Heart left ventricle (tissue), 16 donors: ENCODE measurements at places on chromosomes 1 and 21.

- no peaks in the 10 kb centered on the region for H3K27me3 ChIP-seq
- peak; percentile 75 for DNase-seq
- H3K27ac ChIP-seq = peak overlapping the region; percentile 83
- H3K4me1 ChIP-seq = peaks cover 41% of the 10 kb centered on the region
- H3K4me3 ChIP-seq = no peak overlapping the region
These were observed 94.3 kb downstream of the PSMG1 start for GRCh38 chr21:39088831-39089380.

DNA sequence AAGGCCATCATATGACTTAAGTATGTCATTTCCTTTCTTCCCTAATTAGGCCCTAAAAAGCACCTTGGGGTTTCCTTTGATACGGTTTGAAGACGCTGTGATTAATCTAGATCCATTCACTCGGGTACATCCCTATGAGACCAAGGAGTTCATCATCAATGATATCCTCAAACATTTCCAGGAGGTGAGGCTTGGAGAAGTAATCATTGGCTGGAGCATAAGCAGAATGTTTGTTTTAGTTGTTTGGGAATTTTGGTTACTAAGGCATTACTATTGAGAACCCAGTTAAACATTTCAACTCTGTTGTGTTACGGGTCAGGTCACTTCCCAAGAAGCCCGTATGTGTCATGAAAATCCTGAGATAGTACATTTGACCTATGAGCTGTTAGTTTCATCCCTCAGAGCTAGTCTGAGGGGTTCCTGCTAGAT is 185.2 kb downstream of the VPS13D start:
- H3K27ac ChIP-seq = no peak overlapping the region
- H3K27me3 ChIP-seq = no peaks in the 10 kb centered on the region
- H3K4me3 ChIP-seq = no peak overlapping the region
- no peak for DNase-seq
- no peaks in the 10 kb centered on the region for H3K4me1 ChIP-seq
- H3K36me3 ChIP-seq = peaks cover 79% of the 10 kb centered on the region

DNA sequence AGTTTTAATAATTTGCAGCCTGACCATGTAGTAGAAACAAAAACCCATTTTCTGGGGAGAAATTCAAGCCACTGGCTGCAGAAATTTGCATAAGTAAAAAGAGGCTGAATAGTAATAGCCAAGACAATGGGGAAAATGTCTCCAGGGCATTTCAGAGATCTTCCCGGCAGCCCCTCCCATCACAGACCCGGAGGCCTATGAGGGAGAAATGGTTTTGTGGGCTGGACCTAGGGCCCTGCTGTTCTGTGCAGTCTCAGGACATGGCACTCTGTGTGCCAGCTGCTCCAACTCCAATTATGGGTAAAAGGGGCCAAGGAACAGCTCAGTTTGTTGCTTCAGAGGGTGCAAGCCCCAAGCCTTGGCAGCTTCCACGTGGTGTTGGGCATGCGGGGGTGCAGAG is 39.7 kb upstream of the FNBP1L start:
- no peaks in the 10 kb centered on the region for H3K4me1 ChIP-seq
- no peak overlapping the region for H3K27ac ChIP-seq
- DNase-seq = no peak
- H3K4me3 ChIP-seq = no peak overlapping the region

GRCh38 chr1:6030132-6030531 is 15.6 kb upstream of the KCNAB2 start:
- H3K4me1 ChIP-seq = peaks cover 44% of the 10 kb centered on the region
- H3K27me3 ChIP-seq = peaks cover 3% of the 10 kb centered on the region
- H3K36me3 ChIP-seq = no peaks in the 10 kb centered on the region
- no peak for DNase-seq
- H3K27ac ChIP-seq = no peak overlapping the region
- no peak overlapping the region for H3K4me3 ChIP-seq

DNA sequence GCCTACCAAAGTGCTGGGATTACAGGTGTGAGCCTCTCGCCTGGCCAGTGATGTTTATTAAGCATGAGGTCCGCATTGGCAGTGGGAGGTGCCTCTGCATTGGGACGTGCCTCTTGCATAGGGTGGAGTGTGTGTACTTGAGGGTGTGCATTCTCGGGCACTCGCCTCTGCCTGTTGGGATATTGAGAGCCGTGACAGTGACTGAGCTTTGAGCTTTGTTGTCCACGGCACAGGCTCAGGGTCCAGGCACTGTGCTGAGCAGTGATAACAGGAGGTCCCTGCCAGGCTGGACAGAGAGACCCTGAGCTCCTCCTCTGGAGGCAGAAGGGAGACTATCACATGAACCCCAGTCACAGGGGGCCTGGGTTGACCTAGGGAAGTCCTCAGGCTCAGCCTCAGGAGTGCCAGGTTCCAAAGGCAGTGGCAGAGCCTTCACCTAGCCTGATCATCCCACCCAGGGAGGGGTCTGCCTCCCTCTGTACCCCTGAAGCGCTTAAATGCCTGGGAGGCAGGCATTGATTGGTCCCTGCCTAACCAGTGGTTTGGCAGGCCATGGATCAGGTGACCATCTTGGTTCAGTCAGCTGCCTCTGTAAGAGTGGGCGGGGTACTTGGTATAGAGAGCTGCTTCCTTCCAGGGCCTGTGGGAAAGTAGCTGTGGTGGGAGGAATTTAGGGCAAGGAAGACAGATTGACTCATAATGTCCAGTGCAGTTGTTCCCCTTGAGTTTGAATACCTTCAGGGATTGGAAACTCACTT is 213.8 kb upstream of the TMEM51 start:
- peak overlapping the region; percentile 58 for H3K27ac ChIP-seq
- H3K4me3 ChIP-seq = no peak overlapping the region
- peak; percentile 29 for DNase-seq
- no peaks in the 10 kb centered on the region for H3K27me3 ChIP-seq

- H3K27me3 ChIP-seq = no peaks in the 10 kb centered on the region
- H3K4me3 ChIP-seq = no peak overlapping the region
- no peak for DNase-seq
- no peaks in the 10 kb centered on the region for H3K36me3 ChIP-seq
These were observed 168.8 kb downstream of the ZSCAN20 start for GRCh38 chr1:33641104-33641830.

DNA sequence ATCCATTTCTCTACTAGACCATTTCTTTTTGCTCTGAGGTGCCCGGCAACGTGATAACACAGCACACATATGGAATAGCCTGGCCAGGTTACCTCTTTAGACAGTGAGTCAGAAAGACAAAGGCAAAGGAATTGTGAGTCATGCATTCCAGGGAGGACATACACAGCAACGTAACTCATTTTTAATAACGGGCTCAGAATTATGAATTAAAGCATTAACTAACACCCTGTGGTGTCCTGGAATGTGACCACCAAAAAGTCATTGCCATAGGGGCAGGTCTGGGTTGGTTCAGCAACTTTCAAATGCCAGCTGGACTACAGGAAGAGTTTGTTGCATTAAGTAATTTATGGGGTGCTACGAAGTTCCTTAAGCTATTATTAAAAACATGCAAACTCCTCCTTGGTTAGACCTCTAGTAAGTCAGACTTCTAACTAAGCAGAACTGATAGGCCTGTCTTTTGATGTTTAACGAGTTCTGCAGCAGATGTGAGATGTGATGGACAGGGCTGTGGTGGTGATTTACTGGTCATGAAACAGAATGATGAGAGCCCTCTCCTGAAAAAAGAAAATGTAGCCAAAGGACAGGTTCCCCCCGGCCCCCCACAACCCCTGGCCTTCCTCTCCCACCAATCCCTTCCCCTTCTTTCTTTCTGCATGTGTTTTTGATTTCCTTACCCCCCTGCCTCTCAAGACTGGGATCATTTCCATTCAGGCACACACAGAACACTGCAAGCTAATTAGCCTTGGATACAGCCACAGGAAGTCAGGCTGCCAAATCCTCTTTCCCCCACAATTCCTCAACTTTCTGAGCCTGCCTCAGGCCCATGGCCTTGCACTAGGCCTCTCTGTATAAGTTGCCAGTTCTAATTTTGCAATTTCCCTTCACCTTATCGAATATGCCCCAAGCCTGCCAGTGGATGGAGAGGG is 88.9 kb upstream of the HAO2 start:
- no peak overlapping the region for H3K4me3 ChIP-seq
- no peaks in the 10 kb centered on the region for H3K27me3 ChIP-seq
- no peaks in the 10 kb centered on the region for H3K4me1 ChIP-seq

DNA sequence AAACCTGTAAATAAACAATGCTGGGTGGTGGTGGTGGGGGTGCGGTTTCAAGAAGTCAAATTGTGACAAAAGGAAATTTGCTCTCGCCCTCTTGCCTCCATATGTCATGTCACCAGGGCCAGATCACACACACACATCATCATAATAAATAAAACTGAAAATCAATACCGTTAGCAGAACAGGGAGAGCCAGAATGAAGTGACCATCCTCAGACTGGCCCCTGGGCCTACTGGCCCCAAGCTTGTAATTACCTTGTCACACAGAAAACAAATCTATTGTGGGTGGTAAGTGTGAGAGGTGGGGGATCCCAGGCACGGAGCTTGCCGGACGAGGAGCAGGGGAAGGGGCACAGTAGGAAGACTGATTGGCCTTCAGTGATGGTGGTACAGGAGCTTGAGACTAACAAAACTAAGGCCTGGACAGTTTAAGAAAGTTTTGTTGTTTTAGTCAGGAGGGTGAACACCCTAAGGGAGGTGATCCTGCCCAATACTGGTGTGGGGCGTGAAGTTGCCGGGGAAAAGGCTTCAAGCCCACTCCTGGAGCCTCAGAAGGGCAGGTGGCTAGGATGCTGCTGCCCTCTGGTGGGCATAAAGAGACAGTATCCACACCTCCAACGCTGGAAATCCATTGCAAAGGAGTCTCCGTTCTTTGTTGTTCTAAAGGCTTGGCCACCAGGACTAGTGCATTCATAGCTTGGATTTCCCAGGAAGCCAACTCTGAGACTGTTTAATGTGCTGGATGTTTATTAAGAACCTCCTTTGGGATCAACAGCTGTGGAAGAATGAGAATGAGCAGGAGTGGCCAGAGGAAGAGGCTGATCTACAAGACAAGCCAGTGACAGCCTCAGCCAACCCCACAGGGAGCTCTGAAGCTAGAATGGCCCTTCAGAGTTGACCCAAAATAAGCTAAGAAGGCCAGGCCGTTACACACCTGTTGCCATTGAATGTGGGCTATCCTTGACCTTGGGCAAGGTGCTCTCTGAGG is 8.1 kb upstream of the C1orf216 start:
- no peak overlapping the region for H3K4me3 ChIP-seq
- H3K4me1 ChIP-seq = no peaks in the 10 kb centered on the region
- peak; percentile 36 for DNase-seq
- no peaks in the 10 kb centered on the region for H3K27me3 ChIP-seq
- no peaks in the 10 kb centered on the region for H3K36me3 ChIP-seq

- peaks cover 5% of the 10 kb centered on the region for H3K4me1 ChIP-seq
- no peaks in the 10 kb centered on the region for H3K36me3 ChIP-seq
- H3K27ac ChIP-seq = no peak overlapping the region
These were observed 150.7 kb downstream of the PATJ start for GRCh38 chr1:61892977-61893376.

- H3K4me1 ChIP-seq = no peaks in the 10 kb centered on the region
- no peak overlapping the region for H3K27ac ChIP-seq
- no peak overlapping the region for H3K4me3 ChIP-seq
- DNase-seq = no peak
- H3K27me3 ChIP-seq = no peaks in the 10 kb centered on the region
These were observed 40.6 kb upstream of the CD46 start for GRCh38 chr1:207711285-207711684.

- no peak overlapping the region for H3K4me3 ChIP-seq
- no peak for DNase-seq
- H3K27me3 ChIP-seq = no peaks in the 10 kb centered on the region
- H3K27ac ChIP-seq = no peak overlapping the region
- H3K4me1 ChIP-seq = peaks cover 10% of the 10 kb centered on the region
These were observed 3.6 kb downstream of the KCNQ4 start for GRCh38 chr1:40786995-40787705.

DNA sequence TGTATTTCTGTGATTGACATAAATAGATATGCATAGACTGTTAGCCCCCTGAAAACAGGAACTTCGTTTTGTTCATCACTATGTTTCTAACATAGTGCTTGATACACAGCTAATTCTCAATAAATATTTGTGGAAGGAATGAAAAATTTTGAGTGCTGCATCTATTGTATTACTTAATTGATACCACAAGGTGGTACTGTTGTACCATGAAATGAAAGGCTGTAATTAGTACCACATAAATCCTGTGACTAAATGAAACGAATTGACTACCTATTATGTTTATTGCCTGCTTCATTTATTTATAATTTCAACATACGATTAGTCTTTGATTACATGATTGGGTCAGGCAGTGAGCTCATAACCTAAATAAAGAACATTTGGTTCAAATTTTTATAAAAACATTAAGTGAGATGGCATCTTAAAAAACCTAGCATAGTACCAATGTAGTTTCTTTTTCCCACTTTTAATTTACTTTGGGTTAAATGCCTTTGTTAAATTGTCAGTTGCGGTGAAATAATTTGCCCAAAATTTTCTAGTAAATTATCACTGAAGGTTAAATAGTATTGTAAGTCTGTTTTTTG is 15.0 kb upstream of the TGFB2 start:
- H3K4me3 ChIP-seq = no peak overlapping the region
- peaks cover 4% of the 10 kb centered on the region for H3K4me1 ChIP-seq
- no peaks in the 10 kb centered on the region for H3K36me3 ChIP-seq
- no peak overlapping the region for H3K27ac ChIP-seq
- no peaks in the 10 kb centered on the region for H3K27me3 ChIP-seq
- DNase-seq = no peak

GRCh38 chr1:41546833-41547135 is 62.3 kb upstream of the EDN2 start:
- H3K4me3 ChIP-seq = no peak overlapping the region
- no peak overlapping the region for H3K27ac ChIP-seq
- H3K36me3 ChIP-seq = no peaks in the 10 kb centered on the region
- DNase-seq = no peak
- H3K27me3 ChIP-seq = no peaks in the 10 kb centered on the region

DNA sequence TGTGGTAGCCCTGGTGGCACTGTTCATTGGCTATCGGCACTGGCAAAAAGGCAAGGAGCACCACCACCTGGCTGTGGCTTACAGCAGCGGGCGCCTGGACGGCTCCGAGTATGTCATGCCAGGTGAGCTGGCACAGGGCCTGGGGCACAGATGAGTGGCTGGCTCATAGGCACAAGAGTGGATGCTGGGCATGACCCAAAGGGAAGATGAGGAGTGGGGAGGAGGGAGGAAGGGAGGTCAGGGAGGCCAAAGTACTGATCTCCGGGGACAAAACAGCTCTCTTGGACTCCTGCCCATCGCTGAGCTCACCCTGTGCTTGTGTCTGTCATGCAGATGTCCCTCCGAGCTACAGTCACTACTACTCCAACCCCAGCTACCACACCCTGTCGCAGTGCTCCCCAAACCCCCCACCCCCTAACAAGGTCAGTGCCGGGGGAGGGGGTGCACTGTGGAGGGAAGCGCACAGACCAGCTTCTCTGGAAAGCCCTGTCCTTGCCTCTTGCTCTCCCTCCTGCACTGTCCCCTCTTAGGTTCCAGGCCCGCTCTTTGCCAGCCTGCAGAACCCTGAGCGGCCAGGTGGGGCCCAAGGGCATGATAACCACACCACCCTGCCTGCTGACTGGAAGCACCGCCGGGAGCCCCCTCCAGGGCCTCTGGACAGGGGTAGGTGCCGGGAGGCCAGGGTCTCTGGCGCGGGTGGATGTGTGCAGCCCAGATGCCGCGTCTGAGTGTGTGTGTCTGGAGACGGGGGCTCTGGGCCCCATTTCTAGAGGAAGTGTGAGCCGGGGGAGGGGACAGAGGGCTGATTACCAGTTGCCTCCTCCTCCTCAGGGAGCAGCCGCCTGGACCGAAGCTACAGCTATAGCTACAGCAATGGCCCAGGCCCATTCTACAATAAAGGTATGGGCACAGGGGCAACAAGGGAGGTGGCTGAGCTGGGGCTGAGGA is 7.3 kb upstream of the LRRC71 start:
- DNase-seq = no peak
- H3K4me1 ChIP-seq = no peaks in the 10 kb centered on the region
- H3K4me3 ChIP-seq = no peak overlapping the region
- no peaks in the 10 kb centered on the region for H3K27me3 ChIP-seq
- H3K27ac ChIP-seq = no peak overlapping the region
